AG08396 (cell line): ENCODE measurements at places on chromosomes 12 and 14.

DNA sequence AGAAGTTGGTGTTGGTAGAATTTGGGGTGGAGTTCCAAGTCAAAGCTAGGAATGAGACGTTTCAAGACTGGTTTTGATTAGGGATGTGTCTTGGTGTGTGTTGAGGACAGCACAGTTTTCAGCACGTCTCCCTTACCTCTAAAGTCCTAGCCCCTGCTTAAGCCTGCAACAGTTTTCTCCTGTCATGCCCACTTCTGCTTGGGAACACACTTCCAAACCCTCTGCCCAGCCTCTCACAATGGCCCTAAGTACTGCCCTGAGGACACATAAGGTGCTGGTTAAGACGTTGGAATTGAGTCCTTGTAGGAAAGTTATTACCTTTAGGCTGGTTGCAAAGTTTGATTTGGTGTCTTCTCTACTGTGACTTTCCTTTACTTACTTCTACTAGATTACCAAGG, 710 bp upstream of the BMAL2 start:
- DNase-seq = peak; percentile 27

GRCh38 chr12:27460471-27460978, 14.0 kb downstream of the SMCO2 start:
- no peak for DNase-seq

DNA sequence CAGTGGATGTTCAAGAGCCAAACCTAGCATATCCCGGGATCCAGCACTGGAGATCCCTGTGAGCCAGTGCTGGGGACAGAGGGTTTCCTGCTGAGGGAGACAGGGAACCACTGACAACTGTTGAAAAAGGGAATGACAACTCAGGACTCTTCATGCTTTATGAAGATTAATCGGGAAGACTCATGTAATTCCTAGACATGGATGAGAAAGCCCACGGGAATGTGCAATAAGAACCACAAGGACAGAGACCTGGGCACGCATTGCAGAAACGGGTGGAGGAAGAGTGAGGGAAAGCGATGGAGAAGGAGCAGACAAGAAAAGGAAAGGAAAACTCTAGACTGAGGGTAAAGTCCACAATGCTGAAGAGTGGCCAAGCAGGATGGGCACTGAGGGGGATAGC, 296.0 kb downstream of the PCNX1 start:
- DNase-seq = no peak

- no peak for DNase-seq
These were observed 24.2 kb downstream of the TRAFD1 start for GRCh38 chr12:112149596-112149995.

GRCh38 chr12:84994426-84994825, 41.7 kb downstream of the TSPAN19 start:
- no peak for DNase-seq

DNA sequence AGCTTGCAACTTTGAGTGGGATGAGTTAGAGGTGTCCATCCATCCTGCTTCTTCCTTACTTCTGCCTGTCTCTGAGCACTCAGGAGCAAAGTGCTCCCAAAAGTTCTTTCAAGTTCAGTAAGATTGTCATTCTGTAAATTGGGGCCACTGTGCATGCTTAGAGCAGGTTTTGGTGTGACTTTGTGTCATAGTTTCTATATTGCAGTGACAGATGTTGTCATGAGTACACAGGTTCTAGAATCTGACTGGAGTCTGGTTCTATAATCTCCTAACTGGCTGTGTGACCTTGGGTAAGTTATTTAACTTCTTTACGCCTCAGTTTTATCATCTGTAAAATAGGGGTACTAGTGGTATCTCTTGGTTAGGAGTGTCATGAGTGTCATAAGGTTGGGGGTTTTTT, 202.7 kb upstream of the BCL2L14 start:
- DNase-seq = no peak

- no peak for DNase-seq
These were observed 407.6 kb downstream of the TMEM132D start for GRCh38 chr12:129496226-129496625.

DNA sequence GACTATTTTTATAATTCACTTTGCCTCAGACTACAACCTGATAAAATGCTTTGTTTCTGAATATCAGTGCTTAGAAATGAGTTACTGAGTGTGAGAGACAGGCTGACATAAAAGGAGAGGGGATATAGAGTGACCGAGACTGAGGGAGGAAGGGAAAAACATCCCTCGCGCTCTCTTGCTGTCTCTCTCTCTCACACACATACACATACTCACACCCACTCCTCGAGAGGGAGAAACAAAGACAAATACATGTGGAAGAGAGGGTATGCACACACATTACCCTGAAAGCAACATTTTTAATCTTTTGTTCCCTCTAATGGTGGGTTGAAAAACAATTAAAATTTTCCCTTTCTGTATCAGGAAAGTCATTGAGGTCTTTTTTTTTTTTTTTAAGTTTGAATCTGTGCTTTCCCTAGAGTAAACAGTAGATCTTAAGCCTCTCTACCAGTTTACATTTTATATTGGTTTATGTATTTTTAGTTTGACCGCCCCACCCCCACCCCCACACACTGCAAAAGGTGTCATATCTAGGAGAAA, 45.3 kb downstream of the FRS2 start:
- DNase-seq = no peak

DNA sequence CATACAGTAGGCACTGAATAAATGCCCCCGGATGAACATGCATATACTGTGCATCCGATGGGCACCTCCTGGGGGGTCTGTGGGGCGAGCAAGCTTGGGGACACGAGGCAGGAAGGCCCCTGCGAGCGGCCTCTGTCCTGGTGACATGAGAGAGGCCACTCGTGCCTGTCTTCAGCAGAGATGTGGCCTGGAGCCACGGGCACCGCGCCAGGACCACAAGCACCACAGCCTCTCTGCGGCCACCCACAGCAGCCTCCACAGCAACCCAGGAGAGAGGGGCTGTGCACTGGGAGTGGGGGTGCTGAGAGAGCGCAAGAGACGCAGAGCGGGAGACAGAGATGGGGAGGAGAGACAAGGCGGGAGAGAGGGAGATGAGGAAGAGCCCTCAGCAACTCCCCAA, 118.5 kb downstream of the RFLNA start:
- DNase-seq = no peak

DNA sequence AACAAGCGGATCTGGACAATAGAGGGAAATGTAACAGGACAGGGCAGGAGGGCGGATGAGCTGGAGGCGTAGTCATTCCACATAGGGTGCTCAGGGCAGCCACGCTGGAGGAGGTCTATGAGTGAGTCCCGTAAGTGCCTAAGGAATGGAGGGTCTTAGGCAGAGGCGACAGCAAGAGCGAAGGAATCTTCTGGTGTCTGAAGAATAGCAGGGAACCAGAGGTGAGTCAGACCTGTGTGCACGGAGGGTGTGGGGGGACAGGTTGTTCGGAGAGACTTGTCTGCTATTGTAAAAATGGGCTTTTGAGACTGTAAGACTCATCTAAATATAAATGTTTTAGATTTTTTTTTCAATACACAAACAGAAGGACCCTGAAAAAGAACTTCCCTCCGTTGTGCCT, 70.6 kb downstream of the SETD3 start:
- no peak for DNase-seq

DNA sequence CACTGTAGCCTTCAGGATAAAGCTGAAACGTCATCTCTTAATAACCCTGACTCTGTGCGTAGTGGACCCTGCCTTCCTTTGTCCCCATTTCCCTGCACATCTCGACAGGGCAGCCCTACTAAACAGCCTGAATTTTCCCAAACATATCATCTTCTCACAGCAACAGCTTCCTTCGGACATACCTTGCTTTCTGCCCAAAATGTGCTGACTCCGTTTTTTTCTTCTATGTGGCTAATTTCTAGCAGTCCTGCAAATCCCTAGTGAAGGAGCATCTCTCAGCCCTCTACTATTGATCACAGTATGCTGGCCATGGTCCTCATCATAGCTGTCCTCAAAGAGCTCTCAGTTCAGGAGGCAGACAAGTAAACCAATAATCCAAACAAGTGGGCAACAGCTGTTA, 53.1 kb upstream of the PCED1B start:
- no peak for DNase-seq

DNA sequence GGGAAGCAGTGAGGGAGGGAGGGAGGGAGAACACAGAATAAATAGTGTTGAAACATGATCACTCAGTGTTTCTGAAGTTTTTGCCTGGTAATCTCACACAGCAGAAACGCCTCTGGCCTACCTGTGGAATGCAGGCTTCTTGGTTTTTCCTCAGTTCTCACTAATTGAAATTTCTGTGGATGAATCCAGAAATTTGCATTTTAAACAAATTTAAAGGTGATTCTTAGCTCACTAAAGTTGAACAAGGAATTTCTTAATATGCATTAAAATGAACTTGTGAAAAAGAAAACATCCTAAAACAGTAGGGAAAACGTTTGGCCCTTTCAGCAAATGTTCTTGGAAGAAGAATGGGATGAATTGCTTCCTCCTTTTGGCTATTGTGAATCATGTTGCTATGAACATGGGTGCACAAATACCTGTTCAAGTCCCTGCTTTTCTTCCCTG, 1.4 kb downstream of the RNASE9 start:
- DNase-seq = no peak

DNA sequence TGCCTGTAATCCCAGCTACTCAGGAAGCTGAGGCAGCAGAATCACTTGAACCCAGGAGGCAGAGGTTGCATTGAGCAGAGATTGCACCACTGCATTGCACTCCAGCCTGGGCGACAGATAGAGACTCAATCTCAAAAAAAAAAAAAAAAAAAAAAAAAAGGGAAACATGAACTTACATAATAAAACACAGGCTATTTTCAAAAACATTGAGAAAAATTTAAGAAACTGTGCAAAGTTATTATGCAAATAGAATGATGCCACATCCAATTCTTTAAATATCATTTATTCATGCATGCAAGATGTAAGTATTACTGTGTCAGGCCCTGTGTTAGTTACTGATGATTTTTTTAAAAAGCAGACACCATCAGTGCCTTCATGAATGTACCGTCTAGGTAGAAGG, 20.0 kb upstream of the SLC16A7 start:
- DNase-seq = no peak

DNA sequence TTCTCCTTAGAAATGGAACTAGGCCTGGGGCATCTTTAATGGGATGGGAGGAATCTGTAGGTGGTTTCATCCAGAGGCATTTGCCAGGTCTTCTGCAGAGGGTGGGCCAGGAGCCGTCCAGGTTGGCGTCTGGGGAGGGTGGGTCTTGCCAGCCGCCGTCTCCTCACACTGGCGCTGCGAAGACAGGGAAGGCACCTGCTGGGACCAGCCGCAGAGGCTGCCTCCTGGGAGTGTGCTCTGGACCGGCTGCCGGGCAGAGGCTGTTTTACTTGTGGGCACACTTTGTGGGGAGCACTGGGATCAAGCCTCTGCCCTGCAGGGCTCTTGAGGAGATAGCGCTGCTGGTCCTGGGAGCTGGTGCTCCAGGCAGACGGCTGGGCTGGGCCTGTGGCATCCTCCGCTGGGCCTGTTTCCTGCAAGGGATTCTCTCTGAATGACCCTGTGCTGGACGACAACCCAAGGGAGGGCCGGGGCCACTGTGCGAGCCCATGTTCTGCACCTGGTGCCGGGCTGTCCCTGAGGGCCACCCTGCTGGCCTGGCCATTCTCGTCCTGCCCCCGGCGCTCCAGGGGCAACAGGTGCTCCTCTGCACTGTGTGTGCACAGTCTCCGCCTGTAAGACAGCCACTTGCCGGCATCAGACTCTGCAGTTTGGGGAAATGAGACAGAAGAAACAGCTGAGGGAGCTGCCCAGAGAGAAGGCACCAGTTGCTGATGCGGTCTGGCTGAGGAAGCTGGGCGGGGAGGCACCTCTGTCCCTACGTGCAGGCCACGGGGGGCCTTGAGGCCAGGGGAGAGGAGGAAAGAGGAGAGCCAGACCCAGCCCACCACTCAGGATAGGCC, 10.0 kb upstream of the TEX22 start:
- DNase-seq = no peak

DNA sequence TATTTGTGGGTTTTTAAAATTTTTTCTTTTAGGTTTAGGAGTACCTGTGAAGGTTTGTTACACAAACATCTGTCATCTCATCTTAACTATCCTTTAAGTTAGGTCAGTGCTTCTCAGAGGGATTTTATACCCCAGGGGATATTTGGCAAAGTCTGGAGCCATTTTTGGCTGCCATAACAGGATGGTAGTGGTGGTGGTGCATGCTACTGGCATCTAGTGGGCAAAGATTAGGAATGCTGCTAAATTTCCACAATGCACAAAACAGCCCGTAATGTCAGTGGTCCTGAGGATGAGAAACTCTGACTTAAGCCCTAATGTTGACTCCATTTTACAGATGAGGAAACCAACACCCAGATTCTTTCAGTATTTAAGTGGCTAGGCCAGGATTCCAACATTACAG, 85.2 kb upstream of the MYF6 start:
- DNase-seq = no peak

GRCh38 chr12:19904819-19905218, 463.5 kb upstream of the PDE3A start:
- DNase-seq = no peak

- no peak for DNase-seq
These were observed 27.2 kb downstream of the DDX51 start for GRCh38 chr12:132116709-132117557.

DNA sequence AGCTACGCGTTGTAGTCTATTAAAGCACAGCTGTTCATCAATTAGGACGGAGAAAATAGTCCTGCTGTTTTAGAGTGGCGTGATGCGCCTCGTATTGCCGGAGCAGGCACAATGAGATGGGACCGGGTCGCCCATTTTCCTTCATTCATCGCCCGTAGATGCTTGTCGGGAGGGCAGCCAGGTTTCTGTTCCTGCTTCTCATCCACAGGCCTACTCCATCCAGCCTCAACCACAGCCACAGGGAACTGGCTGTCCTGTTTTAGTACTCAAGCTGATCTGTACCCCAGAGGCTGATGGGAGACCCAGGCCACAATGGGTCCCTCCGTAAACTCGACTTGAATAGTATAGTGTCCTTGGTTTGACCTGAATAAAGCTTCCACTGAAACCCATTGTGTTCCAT, 264.0 kb downstream of the VRK1 start:
- no peak for DNase-seq

GRCh38 chr12:18277196-18277595, 15.9 kb downstream of the PIK3C2G start:
- DNase-seq = no peak

GRCh38 chr12:44372259-44372658, 503.9 kb downstream of the NELL2 start:
- no peak for DNase-seq

GRCh38 chr12:105936496-105936895, 202.3 kb downstream of the NUAK1 start:
- no peak for DNase-seq

- no peak for DNase-seq
These were observed 96.2 kb downstream of the ACACB start for GRCh38 chr12:109212460-109213115.

DNA sequence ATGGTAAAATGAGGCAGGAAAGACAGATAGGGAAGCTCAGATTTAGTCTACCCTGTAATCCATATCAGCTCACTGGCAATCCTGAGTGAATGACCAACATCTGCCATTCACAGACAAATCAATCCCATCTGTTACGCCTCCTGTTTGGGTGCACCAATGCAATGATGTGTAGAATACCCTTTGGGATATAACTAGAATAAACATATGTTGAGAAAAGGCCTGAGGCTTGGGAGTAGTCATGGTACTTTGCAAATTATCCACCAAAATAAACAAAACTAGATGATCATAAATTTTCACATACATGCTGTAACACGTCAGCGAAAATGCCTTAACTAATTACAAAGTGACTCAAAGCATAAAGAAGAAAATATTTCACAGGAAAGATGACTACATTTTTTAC, 78.8 kb downstream of the KCNC2 start:
- DNase-seq = no peak

GRCh38 chr12:93041416-93041815, 112.3 kb upstream of the EEA1 start:
- no peak for DNase-seq
